Suppressor macrophage treated with lipopolysaccharide for 4 hours (primary cell): ENCODE measurements at places on chromosomes 2 and 18.

DNA sequence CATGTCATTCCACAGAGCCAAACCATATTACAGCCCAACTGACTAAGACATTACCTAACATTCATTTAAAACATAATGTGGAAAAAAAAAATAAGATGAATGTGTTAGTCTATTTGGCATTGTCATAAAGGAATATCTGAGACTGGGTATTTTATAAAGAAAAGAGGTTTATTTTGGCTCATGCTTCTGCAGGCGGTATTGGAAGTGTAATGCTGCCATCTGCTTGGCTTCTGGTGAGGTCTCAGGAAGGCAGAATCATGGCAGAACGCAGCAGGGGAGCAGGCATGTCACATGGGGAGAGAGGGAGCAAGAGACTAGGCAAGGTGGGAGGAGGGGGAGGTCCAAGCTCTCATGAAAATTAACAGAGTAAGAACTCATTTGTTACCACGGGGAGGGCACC lies 504.8 kb upstream of the LRATD1 start:
- DNase-seq: no peak

- DNase-seq: no peak
Observed at GRCh38 chr2:19158896-19159295, 199.5 kb downstream of the OSR1 start.

- peak; percentile 54 for DNase-seq
Observed at GRCh38 chr2:55048508-55049042, 1.7 kb downstream of the RTN4 start.

DNA sequence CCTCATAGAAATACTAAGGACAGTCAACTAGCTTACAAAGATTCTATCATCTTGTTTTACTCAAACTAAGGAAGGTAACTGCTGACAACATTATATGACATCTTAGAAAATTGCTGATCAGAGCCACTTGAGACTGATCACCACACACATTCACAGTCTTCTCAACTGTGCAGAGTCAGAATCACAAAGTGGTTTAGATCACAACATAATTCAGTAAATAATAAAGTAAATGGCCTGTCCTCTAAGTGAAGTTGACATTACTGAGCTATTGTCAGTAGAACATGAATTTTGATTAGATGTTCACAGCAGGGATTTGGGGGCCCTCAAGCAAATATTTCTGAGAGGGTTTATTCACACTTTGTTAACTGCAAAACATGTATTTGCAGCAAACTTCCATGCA lies 28.5 kb downstream of the NOL4 start:
- no peak for DNase-seq

- DNase-seq: peak; percentile 33
Observed at GRCh38 chr2:29322011-29322410, 206.8 kb downstream of the CLIP4 start.

GRCh38 chr18:45662468-45662867 lies 47.2 kb downstream of the SLC14A2 start:
- DNase-seq: no peak

DNA sequence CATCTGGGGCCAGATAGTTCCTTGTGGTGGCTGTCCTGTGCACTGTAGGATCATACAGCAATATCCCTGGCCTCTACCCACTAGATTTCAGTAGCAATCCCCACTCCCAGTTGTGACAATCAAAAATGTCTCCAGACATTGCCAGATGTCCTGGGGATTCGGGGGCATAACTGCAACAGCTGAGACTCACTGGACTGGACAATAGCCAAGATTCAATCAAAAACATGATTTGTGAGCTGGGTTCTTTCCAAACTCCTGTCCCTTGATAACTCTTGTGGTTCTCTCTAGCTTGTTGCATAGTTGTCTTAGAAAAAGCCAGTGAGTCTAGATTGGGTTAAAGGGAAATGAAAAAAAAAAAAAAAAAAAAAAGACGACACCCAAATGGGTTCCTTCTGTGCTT lies 293.4 kb downstream of the CELF4 start:
- DNase-seq: no peak

- DNase-seq: no peak
Observed at GRCh38 chr2:238895361-238895882, 47.5 kb downstream of the TWIST2 start.

DNA sequence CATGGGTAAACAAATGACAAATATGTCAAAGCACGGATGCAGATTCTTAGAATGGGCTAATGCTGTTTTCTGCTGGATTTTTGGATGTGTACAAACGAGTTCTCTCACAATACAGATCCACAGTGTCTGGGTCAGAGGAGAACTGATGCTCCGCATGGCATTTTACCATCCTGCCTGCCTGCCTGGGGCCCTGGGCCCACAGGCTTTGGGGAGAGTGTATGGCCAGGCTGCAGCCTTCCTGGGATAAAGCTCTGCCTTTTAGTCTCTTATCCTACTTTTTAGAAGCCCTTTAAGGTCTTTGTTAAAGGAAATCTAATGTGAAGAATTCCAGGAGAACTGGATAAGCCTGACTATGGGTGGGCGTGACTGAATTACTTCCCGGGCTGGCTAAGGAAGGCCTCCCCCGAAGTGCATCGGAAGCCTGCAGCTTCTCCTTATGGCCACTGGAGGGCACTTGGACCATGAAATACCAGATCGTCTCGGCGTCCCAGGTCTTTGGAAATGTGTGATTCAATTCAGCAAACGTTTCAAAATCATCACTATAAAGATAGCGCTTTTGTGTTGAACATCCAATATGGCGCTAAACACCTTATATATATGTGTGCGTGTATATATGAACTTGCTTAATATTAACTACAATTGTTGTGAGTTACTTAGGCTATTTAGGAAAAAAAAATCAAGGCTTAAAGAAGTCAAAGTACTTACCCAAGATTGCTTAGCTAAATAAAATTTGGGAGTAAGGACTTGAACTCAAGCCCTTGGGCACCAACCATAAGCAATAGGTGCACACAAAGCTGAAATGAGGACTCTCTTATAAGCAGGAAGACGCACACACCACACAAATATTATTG lies 15.2 kb upstream of the DNPEP start:
- DNase-seq: peak; percentile 84

DNA sequence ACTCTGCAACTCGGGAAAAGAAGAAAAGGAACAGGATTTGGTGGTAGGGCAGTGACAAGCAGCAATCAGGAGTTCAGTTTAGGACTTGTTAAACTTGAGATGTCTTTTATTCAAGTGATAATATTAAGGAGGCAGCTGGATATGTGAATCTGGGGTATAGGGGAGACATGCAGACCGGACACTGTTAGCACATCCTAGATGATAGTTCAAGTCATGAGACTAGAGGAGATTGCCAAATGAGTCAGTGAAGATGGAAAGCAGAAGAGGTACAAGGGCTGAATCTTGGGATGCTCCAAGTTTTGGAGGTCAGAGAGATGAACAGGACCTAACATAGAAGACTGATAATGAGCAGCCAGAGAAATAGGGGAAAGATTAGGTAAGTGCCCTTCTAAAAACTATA lies 69.5 kb upstream of the PSME4 start:
- no peak for DNase-seq

GRCh38 chr2:70942396-70943204 lies 6.9 kb downstream of the ATP6V1B1 start:
- no peak for DNase-seq

GRCh38 chr2:56450772-56451171 lies 267.0 kb downstream of the CCDC85A start:
- DNase-seq: no peak

GRCh38 chr2:71566372-71566771 lies 113.0 kb downstream of the DYSF start:
- DNase-seq: no peak
